ENCODE measurements at places on chromosomes 12 and 14. TPM values are rescaled to one million over a fixed set of nuclear protein-coding genes. Genes with fewer than 3 reads are reported as not detected.

GRCh38 chr14:71400871-71401321 lies 493.6 kb downstream of the PCNX1 start:
- peak; percentile 40 for DNase-seq

DNA sequence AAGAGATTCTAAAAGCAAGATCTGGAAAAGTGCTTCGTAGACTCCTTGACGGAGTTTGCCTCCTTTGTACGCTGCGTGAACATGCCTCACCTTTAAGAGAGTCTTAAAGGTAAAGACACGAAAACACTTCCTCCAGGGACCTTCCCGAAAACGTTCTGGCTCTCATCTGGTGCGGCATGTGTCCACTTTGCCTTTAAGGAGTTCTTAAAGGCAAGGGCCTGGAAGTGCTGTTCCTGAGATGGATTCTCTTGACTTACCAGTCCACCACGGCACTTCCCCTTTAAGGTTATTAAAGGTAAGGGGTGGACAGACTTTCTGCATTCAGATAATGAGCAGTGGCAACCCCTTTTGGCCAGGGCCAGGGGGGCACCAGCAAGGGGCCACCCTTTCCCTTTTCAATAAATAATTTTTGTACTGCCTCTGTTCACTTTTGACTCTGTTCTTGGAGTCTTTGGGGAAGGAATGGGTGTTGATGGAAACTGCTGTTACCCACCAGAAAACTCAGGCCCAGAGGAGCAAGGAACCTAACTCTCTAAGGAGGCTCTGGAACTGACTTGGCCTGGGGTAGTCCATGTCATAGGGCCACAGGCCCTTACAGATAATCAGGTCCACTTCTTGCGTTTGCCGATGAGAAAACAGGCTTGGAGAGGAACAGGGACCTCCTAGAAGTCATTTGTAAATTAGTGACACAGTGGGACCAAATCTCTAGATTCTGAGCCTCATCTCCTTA lies 4.4 kb downstream of the REM2 start:
- DNase-seq: peak; percentile 80

CAMKK2 gene
- 37.7 TPM for total RNA-seq

GRCh38 chr12:88266806-88267360 lies 124.8 kb downstream of the TMTC3 start:
- DNase-seq: no peak

- DNase-seq: no peak
Observed at GRCh38 chr12:40376533-40377267, 151.9 kb downstream of the LRRK2 start.

GRCh38 chr14:35416108-35416750 lies 11.7 kb upstream of the NFKBIA start:
- DNase-seq: peak; percentile 75

- no peak for DNase-seq
Observed at GRCh38 chr12:124757329-124757728, 106.3 kb downstream of the SCARB1 start.

DNA sequence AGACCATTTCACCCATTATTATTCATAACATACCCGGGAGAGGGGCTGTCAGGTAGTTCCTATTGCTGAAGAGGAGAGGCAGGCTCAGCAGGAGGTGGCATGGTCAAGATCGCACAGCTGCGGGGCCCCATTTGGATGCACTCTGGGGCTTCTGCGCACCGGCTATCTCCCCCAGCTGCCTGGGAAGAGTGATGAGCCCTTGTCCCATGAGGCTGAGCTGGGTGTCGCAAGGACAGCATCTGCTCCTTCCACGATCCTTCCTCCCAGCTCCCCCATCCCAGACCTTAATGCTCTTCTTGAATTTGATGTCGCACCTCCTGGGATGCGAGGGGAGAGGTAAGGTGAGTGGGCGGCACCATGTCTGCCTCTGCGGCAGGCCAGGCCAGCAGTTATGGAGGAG lies 62.6 kb downstream of the SLC24A4 start:
- no peak for DNase-seq

GRCh38 chr12:96294831-96295230 lies 100.7 kb downstream of the ELK3 start:
- DNase-seq: no peak

GRCh38 chr14:85300107-85300506 lies 229.8 kb upstream of the FLRT2 start:
- DNase-seq: no peak

DNA sequence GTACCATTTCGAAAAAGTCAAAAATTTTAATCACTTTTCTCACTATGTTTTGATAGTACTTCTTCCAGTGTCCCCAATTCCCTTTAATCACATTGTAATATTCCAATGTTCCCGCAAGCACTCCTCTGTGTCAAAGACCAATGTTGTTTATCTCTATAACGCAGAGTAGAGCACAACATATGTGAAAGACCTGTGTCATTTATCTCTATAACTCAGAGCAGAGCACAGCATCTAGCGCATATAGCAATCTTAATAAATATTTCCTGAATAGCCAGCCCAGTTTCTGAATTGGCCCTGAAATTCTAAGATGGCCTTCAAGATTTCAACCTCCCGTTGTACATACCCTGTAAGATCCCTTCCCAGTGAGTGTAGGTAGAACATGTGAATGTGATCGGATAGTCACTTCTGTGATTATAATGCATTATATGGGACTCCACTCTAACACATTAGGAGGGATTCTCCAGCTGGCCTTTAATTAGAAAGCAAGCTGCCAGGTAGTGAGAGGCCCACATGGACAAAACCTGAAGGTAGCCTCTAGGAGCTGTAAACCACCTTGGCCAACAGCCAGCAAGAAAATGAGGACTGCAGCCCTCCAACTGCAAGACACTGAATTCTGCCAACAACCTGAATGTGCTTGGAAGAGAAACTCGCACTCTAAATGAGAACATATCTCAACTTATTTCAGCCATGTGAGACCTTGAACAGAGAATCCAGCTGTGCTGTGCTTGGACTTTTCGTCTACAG lies 238.8 kb upstream of the SYT10 start:
- DNase-seq: no peak

C12orf56 gene
- total RNA-seq: not detected

DNA sequence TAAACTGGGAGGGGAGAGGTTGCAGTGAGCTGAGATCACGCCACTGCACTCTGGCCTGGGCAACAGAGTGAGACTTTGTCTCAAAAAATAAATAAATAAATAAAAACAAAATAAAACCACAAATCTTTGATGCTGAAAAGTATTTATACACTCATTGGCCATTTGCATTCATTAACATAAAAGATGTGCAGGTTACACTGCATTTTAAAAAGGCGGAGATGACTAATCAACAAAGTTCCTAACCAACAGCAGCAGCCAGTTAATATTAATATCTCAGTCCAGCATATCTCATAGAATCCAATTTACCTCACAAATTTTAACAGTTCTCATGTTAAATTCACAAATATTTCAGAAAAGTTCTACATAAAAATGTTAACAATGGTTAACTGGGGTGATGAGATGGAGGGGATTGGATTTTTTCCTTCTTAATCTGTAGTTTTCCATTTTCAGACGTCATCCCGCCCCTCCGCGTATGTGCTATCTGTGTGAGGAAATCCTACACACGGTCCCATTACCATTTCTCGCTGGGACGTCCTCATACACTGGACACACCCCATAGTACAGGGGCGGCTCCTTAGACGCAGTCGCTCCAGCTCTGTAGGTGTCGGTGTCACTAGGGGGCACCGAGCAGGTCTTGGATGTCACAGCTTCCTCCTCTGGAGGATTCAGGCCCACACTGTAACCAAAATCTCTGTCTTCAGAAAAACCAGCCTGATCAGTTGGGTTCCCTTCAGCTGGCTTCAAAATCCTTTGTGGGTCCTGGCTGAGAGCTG lies 7.3 kb downstream of the ANKLE2 start:
- no peak for DNase-seq

GRCh38 chr14:92144708-92145107 lies 22.9 kb downstream of the CPSF2 start:
- DNase-seq: no peak
